ENCODE measurements at places on chromosomes 2 and 18.
A peak's percentile ranks its signal among the peaks of the same experiment; 100 is the strongest.

- no peak for DNase-seq
Observed at GRCh38 chr2:114517580-114517979, 75.1 kb downstream of the DPP10 start.

GRCh38 chr2:198129609-198130008, 325.2 kb downstream of the PLCL1 start:
- DNase-seq = no peak

GRCh38 chr2:166727095-166727494, 161.2 kb upstream of the XIRP2 start:
- DNase-seq = no peak

DNA sequence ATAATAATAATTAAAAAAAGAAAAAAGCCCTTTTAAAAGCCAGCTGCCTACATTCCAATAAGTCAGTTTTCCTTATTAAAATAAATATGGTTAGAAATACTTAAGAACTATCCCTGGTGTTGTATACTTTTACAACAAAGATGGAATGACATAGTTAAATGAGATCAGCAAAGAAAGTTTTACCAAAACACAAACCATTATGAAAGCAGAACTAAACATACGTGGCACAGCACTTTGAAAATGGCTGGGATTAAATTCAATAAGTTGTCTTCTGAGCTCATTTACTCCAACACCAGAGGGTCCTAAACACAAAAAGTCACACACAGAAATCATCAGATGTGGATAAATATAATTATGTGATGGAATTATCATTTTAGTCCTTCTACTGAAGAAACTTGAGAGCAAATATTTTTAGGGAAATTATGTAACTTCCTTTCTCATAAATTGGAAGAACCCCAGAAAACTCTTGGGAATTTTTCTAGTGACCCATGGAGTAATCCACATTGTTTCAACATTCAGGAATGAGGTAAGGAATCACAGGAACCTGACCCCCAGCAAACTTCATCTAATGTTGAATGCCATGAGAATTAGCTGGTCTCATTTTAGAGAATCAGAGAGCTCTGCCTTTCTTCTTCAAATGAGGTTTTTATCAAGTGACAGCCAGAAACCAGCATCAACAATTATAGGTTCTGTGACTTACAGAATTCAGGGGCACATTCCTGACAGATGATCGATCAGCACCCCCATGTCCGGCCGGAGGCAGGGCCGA, 11.5 kb upstream of the TMEM237 start:
- no peak for DNase-seq

- no peak for DNase-seq
Observed at GRCh38 chr18:48757367-48757766, 193.4 kb downstream of the SMAD7 start.

GRCh38 chr2:113157118-113157896, 16.5 kb upstream of the PSD4 start:
- no peak for DNase-seq

- no peak for DNase-seq
Observed at GRCh38 chr2:19035238-19035637, 323.2 kb downstream of the OSR1 start.

GRCh38 chr2:191691016-191691735, 13.2 kb downstream of the NABP1 start:
- no peak for DNase-seq

DNA sequence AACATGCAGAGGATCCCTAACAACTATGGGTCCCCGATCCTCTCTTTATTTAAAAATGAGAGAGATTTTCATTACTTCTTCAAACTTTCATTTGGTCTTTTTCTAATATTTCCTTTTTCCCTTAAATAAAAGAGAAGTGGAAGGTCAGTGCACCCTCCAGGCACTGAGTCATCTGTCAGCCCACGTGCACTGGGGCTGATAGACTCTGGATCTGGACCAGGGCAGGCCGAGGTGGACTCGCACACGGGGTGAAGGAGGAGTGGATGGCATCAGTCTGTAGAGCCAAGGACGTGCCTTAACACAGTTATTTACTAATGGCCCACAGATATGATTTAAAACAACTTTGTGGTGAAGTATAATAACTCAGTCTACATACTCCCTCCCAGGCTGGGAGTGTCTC, 214.4 kb upstream of the TMEM200C start:
- no peak for DNase-seq

DNA sequence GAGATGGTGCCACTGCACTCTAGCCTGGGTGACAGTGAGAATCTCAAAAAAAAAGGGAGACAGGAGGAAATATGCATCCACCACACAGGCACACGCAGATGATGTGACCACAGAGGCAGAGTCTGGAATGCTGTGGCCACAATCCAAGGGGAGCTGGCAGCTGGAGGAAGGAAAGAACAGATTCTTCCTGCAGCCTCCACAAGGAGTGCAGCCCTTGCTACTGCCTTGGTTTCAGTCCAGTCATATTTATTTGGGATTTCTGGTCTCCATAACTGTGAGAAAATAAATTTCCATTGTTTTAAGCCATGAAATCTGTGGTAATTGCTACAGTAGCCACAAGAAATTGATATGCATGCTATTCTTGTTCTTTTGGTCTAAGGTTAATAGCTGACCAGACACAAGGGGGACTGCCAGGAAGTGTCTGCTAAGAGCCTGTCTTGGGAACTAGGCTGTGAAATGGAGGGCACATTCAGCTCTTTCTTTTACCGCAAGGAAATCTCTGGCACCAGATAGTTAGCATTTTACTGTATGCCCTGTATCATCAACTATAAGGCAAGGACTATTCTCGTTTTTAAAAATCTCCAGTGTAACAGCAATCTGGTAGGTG, 133.1 kb upstream of the SEC11C start:
- no peak for DNase-seq

GRCh38 chr2:152740743-152741328, 22.4 kb downstream of the ARL6IP6 start:
- no peak for DNase-seq

DNA sequence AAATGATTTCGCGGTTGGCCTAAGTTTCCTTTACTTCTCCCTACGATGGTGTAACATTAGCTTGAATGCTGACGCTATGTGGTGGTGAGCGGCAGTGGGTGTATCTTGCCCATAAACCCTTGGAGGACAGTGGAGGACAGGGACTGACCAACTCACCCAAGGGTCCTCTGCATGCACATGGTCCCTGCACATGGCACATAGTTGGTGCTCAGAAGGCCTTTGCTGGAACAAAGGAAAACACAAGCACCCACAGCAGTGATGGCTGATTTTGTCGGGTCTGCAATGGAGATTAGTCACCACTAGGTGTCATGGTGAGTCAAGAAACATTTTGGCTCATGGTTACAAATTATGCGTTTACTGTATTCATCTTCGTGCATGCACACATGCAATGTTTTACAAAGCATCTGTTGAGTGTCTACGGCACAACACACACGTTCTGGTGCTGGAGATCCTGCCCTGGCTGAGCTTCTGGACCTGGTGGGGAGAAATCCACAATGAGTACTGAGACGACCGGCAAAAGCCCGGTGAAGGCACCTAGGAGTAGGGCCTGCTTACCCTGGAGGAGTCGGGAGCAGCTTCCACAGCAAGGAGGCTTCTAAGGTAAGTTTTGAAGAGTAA, 44.0 kb downstream of the PDCL3 start:
- DNase-seq = peak; percentile 48

GRCh38 chr2:130341562-130342019, 1.1 kb upstream of the IMP4 start:
- DNase-seq = no peak

GRCh38 chr18:57984490-57985115, 59.4 kb upstream of the NEDD4L start:
- DNase-seq = no peak

- DNase-seq = no peak
Observed at GRCh38 chr2:23521060-23521459, 136.1 kb downstream of the KLHL29 start.

DNA sequence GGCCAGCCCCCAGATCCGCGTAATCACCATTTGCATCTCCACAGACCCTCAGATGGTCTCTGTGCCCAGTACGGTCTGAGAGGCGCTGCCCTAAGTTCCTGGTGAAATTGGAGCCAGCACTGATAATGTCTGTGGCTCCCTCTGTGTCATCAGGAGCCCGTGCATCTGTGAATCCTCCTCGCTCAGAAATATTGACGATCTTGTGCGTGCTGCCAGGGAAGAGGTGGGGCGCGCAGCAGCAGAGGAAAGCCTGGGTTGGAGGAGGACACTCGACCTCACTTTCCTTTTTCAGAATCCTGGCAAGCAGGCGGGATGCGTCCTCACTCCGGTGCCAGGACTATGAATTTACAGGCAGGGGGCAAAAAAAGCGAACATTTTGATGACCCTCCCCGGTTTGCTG, 686.1 kb upstream of the SALL3 start:
- DNase-seq = no peak

GRCh38 chr2:88469202-88470114, 17.0 kb upstream of the FOXI3 start:
- DNase-seq = no peak

DNA sequence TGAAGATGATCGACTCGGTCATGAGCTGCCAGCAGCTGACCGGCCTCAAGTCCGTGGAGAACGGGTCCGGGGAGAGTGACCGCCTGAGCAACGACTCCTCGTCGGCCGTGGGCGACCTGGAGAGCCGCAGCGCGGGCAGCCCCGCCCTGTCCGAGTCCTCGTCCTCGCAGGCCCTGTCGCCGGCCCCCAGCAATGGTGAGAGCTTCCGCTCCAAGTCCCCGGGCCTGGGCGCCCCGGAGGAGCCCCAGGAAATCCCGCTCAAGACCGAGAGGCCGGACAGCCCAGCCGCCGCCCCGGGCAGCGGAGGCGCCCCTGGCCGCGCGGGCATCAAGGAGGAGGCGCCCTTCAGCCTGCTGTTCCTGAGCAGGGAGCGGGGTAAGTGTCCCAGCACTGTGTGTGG, 14.9 kb downstream of the SALL3 start:
- no peak for DNase-seq

- DNase-seq = no peak
Observed at GRCh38 chr2:69790601-69790959, 38.9 kb upstream of the GMCL1 start.

- no peak for DNase-seq
Observed at GRCh38 chr2:218063486-218063885, 5.6 kb upstream of the RUFY4 start.

- no peak for DNase-seq
Observed at GRCh38 chr18:52536039-52536438, 196.0 kb downstream of the DCC start.

DNA sequence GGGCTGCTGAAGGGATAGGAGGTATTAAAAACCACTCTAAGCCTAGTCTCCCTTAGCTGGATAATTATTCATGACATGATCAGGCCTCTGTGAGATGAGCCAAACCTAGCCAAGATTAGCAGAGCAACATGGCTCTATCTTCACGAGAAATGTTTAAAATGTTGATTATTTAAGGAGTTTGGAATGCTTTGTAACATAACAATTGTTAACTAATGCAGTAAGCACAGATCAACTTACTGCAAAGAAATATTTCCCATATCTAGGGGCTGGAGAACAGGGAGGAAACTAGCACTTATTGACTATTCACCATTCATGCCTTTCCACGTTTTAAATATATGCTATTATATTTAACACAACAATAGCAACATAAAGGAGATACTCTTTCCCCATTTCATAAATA, 833.7 kb upstream of the CHAC2 start:
- DNase-seq = no peak

- no peak for DNase-seq
Observed at GRCh38 chr2:199464606-199465352, 7.0 kb upstream of the SATB2 start.

- no peak for DNase-seq
Observed at GRCh38 chr18:35322486-35323458, 21.4 kb downstream of the ZNF24 start.

DNA sequence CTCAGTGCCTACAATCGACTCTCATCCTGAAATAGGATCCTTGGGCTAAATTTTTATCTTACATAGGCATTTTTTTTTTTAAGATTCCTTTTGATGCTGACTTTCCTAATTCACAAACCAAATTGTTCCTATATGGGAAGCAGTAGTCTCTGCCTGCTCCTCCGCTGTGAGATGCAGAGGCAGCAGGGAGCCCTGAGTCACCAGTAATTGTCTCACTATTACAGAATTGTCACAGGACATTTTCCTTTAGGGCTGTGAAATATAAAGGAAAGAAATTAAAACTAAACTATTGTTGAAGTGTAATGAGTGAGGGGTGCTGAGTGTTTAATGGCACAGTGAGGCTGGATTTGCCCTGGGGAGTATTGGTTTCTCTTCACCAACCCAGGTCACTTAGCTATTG, 63.8 kb downstream of the MYO3B start:
- no peak for DNase-seq

- no peak for DNase-seq
Observed at GRCh38 chr18:40413160-40413559, 1541.9 kb upstream of the PIK3C3 start.

GRCh38 chr2:209476367-209477208, 52.7 kb downstream of the MAP2 start:
- DNase-seq = no peak

Measured in 8988T (cell line).